ENCODE measurements at places on chromosomes 3 and 15. TPM values are rescaled to one million over a fixed set of nuclear protein-coding genes. Genes with fewer than 3 reads are reported as not detected.

DNA sequence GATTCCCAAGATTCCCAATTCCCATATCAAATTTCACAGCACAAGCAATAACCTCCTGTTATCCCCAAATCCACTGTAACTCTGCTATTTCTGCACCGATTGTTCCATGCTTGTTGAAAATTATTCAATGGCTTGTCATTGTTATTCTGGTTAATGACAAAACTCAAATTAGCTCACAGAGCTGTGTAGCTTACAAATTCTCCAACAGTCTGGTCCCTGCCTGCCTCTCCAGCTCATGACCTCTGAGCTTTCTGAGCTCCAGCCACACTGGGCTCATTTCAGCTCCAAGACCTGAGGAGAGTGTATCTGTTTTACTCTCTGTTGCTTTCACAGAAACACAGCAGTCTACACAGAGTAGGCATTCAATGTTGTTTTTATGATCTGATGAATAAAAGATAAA lies 3.3 kb downstream of the DPPA2 start:
- DNase-seq = no peak

DNA sequence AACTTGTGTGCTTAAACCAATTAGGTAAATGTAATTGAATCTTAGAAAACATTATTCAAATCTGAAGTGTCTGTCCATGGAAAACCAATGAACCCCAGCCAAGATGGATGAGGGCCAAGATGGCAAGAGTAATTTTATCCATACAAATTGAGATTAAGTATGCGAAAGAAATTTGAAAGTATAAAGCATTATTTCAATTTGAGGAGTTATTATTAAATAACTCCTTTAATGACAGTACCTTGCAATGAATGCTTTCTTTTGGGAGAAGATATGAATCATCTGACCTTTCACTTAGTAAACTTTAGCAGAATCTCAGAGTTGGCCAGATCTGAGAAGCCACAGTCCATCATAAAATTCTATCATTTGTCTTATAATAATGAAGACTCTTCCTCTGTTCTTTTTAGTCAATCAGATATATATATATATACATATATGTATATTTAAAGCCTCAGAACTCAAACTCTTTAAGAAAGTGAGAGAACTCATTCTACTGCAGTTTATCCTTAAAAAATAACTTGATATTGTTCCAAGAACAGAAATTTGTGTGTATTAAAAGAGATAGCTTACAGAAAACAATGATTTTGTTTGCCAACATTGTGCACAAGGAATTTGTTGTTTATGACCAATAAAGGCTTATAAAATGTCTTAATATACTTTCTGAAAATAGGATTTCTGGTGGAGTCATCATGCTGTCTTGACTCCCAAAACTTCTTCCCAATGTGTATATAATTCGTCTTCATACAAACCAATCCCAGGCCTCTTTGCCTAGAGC lies 434.8 kb upstream of the THBS1 start:
- no peak for DNase-seq

DNA sequence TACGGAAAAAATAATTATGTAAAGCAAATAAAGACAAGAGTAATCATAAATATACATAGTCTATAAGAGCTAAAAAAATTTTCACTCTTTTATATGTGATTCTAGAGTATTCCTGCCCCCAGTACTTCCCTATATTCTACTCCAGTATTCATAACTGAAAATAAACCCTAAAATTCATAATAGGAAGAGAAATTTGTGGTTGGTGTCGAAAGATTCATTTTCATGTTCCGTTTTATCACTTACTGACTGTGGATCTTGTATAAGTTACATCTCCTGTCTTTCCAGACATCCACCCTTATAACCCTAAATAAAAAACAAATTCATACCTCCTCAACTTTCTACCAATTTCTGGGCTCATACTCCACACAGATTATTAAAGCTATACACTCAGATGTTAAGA lies 16.0 kb upstream of the MBNL1 start:
- DNase-seq = no peak

- DNase-seq = peak; percentile 85
Observed at GRCh38 chr15:65530318-65531111, at the start of gene HACD3. TSS of gene HACD3 (plus strand) at chr15:65530463. CDS start at chr15:65530632, 169 bp downstream.

DNA sequence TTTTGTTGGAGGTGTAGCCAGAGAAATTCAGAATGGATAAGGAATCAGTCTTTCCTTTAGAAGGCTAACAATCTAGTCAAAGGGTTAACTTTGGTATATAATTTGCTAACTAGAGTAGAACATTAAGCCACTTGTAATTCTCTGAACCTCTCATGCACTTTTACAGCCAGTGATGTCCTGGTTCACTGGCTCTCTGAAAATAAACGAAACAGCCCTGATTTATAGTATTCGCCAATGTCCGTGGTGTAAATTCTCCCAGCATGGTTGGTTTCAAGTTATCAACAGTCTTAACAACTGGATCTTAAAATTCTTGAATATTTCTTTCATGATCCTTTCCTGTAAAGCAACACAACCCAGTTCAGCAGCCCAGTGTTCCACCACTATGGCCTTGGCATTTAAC lies 500.4 kb upstream of the CDIN1 start:
- no peak for DNase-seq

The CFAP20DC gene
- polyA plus RNA-seq = 1.2 TPM

The OXTR gene
- 8.8 TPM for polyA plus RNA-seq
